Activated CD8-positive, alpha-beta T cell treated with anti-CD3 and anti-CD28 coated beads for 36 hours (primary cell): ENCODE measurements at places on chromosomes 5 and 9.

DNA sequence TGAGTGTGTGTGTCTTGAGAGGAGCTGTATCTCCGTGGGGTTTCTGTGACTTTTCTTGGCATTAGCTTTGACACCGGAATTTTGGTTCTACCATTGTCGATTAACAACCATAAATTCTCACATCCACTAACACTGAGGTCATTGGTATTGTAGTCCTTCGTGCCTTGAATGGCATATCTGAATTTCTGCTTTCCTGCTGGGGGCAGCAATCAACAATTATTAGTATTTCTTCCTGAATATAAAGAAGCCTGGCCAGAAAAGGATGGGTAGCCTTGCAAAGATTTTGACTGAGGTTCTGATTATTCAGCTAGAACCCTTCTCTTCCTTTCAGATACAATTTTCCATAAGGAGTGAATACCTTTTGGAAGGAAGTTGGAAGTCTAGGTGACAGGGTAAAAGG is 33.5 kb upstream of the SHOC1 start:
- DNase-seq = no peak

DNA sequence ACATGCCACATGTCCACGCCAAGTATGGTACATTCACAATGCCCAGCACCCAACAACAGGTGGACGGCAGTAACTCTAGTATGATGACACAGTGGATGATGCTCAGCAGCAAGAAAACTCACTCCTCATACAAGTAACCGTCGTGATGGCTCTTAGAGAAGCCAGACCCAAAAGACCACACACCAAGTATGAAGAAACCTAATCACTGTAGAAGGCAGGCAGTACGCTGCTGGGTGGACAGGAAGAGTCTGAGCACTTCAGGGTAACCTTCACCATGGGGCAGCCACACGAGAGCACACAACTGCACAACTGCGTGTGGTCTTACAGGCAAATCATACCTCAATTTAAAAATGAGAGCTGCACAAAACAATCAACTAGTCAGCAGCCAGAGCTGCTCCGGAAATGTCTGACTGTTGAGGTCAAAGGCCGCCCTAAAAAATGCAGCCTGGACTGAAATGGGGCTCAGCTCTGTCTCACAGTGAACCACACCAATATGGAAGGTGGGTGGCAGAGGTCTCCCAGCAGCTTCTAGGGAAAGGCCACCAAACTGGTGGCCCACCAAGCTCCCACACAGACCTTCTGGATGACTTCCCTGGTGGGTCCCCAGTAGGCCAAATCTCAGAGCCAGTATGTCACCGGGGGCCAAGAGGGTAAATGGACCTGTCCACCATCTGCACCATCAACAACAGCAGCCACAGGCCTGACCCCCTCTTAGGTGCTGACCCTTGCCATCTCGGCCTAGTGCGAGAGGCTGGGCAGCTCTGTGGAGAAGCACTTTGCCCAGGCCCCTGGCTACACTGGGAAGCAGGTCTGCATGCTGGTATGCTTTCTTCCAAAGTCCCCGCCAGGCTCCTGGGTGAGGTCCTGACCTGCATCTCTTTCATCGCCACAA is 17.8 kb downstream of the BICD2 start:
- DNase-seq = no peak

GRCh38 chr5:115469904-115470516 is 74.6 kb downstream of the FEM1C start:
- DNase-seq = no peak

DNA sequence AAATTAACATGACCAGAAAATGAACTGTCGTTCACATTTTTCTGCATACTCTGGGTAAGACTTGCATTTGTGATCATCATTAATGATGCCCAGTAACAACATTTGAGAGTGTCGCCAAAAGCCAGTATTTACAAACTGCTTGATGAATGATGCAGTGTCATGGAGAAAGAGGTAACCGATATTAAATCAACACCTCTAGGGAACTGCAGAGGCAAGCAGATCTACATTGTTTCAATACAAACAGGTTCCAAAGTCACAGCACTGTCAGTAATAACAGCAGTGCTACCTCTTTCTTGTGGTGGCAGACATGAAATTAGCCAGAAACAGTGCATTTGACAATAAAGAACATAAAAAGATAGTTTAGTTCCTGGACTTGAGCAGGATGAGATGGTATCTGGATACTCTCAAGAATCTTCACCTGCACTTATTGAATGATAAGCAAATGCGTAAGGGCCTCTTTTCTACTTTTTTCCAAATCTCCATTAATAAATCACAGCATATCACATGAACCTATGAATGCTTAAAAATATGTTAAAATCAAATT is 456.6 kb downstream of the ARHGEF28 start:
- no peak for DNase-seq

DNA sequence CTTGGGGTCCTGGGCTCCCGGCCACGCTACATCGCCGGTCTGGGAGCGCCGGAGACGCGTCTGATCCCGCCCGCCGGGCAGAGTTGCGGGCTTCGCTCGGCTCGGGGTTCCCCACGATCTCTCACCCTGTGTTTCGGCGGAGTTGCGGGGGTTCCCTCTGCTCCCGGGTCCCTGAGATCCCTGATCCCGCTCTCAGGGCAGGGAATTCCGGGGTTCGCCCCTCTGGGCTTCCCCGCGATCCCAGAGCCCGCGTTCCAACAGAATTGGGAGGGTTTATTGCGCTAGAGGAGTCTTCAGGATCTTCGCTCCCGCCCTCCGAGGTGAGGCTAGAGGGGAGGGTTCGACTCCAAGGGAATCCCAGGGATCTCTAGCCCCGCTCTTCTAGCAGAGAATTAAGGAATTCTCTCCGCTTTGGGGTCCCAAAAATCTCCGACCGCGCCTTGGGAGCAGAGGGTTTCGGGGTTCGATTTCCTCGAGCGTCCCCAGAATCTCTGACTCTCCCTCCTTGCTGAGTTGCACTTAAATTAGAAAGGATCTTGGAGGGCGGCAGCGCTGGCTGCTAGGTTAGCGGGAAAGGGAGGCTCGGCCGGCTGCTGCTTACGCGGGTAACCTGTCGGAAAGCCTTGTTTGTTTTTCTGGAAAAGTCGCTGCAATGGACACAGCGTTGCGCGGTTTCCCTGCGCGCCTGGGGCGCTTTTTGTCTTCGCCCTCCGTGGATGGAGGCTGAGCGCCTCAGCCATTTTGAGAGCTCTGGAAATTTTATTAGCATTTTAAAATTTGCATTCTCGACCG is 1.3 kb downstream of the DMRT1 start:
- DNase-seq = no peak

GRCh38 chr5:1801222-1801966 is at the start of gene NDUFS6:
TSS of gene NDUFS6 (plus strand) at chr5:1801407. CDS start at chr5:1801418, 11 bp downstream.
- DNase-seq = peak; percentile 86

DNA sequence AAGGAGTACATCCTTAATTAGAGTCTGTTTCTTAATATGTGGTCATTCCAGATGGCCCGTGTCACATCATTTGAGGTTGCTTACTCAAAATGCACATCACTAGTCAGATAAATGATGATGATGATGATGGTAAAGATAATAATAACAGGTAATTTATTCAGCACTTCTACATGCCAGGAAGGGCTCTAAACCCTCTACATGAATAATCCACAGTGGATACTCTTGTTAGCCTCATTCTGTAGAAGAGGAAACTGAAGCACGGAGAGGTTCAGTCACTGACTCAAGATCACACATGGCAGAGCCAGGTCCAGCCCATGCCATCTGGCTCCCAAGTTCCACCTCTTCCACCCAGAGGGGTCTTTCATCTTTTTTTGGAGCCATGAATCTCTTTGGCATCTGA is 11.7 kb downstream of the SH3PXD2B start:
- DNase-seq = no peak

DNA sequence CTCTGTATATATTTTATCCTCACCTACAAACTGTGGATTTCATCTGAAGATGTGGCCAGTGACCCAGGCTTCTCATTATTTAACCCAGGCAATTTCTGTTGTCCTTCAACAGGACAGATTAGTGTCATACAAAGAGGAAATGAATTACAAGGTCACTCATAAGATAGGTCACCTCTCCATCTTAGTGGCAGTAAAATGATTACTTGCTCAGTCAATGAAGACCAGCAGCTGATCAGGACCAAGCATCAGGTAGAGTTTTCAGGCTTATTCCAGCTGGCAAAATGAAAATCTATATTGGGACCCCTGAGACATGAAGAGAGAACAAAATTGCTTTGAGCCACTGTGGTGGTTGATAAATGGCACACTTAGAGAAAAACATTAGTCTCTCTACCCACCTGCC is 135.2 kb upstream of the PRDM9 start:
- no peak for DNase-seq

DNA sequence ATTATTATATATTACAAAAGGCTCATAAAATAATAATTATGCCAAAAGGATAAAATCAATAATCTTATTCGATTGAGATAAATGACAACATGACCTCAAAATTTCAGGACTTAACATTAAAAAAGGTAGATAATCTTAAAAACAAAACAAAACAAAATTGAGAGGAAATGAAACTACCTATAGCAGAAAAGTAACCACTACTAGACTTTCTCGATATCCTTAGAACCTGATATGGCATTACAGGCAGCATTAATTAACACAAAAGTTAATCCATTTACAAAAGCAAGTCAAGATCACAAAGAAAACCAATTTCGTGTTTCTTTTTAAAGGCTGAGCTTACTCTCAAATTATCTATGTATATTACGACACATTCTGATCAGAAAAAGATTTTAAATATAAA is 29.9 kb downstream of the TMEM161B start:
- no peak for DNase-seq

DNA sequence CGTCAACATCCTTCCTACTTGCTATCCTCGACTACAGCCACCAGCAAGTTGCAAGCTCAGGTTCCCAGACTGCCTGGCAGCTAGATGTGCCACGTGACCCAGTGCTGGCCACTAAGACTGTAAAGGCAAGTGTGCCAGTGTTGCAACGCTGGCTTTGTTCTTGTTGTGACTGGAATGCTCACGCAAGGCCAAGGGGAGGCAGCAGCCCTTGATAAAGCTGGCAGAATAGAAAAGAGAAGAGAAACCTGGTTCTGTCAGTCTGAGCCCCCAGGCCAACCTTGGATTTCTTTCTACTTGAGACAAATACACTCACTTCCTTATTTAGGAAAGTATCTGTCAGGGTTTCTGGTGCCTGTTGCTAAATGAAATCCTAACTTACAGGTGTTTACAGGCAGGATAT is 113.0 kb downstream of the KLHL3 start:
- no peak for DNase-seq

- no peak for DNase-seq
Measured at GRCh38 chr5:122390154-122390553, 78.1 kb downstream of the SNCAIP start.

- peak; percentile 89 for DNase-seq
Measured at GRCh38 chr5:55037046-55037771, 13.2 kb downstream of the GZMK start.

DNA sequence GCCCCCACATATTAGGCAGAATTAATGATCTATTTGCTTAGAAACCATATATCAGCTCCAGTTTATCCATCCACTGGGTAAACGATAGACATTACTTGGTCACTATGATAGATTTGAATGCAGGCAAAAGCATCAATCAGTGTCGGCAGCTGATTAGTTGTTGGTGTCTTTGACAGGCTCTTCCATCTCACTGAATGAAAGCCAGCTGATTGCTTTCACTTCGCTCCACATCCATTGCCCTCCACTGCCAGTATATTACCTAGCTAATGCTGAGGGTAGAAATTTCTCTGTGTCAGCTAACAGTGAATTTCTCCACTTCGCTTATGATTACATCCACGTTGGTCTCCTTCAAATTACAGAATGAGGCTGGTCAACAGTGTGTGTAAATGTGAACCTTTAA is 821.3 kb upstream of the TYRP1 start:
- DNase-seq = no peak

DNA sequence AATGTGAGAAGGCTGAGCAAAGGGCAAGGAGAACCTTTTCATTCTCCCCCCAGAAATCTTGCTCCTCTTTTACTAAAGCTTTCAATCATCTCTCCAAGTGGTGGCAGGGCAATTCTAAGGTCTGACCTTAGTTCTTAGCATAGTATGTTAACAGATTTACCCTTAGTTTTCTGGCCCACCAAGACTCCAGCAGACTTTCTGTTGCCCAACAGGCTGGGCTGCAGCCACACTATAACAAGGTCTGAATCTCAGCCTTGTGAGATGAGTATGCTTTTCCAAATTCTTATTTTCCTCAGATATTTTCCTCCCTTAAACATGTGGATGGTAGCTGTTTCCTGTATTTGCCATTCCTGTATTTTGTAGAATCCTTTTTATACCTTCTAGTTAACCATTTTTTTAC is 69.5 kb downstream of the NIPBL start:
- DNase-seq = no peak

GRCh38 chr9:120557205-120557604 is 22.8 kb downstream of the CDK5RAP2 start:
- DNase-seq = no peak

DNA sequence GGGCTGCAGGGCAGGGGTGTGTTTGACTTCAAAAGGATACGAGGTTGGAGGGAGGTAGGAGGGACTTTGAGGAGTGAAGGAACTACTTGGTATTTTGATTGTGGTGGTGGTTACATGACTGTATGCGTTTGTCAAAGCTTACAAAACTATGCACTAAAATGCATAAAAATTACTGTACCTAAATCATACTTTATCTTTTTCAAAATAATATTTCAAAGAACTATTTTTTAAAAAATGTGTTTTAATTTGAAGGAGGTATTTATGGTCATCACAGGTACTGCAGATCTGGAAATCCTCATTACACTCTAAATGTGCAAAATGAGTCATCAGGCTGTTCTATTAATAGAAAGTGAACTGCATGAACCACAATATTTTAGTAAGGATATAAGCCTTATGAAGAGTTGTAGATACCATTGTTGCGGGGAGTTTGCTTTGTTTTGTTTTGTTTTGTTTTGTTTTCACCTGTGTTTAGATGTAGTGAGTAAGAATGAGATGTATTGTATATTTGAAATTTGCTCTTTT is 116.9 kb downstream of the ARRDC3 start:
- no peak for DNase-seq

GRCh38 chr9:74653410-74654080 is 156.4 kb downstream of the RORB start:
- no peak for DNase-seq
